K562 (cell line): ENCODE measurements at places on chromosomes 1 and 21.

DNA sequence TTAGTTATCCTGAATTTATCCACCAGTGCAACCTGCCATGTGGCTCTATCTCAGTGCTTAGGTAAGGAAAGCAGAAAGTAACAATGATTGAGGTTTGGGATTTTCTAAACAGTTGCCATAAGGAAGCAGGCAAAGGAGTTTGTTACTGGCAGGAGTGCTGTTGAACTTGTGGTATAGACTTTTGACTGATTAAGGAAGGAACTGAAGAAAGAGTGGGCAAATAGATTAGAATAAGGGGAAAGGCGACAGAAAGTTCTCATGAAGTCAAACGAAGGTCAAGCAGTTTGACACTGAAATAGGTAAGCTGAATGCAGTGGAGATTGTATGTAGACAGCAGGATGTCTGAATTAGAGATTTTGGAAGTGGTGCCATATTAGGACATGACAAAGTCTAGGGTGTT lies 24.2 kb upstream of the CR2 start:
- no peak for DNase-seq

- DNase-seq = no peak
Measured at GRCh38 chr1:27885621-27886352, 13.4 kb downstream of the THEMIS2 start.

- no peak for DNase-seq
Measured at GRCh38 chr1:30914931-30915330, 6.4 kb upstream of the SDC3 start.

DNA sequence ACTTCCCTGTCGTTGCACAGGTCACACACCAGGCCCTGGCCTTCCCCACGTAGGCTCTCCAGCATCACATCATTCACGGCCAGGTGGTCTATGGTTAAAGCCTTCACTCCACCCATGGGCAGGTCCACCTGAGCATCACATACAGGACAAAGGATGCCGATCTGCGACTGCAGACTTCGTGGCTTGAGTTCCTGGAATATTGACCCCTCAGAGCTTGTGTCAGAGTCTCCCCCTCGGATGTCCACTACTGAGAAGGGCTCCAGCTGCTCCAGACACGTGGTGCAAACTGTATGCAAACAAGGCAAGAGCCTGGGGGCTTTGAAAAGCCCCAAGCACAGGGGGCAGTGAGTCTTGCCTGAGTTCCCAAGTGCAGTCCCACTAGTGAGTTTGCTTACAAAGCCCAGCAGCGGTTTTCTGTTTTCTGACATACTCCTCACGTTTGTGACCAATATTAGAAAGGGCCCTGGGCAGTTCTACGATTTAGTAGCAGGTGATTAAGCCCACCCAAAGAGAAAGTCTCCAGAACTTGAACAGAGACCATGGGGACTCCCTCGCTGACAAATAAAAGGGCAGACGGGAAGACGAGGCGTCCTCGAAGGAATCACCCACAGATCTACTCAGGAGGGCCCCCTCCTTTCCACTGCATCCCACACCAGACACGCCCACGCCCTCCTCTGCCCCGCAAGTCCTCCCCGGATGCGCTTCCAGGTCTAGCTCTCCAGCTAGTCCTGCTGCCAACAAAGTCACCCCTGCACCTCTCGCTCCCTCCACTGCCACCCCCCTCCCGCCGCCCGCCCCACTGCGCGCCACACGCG lies 568 bp downstream of the TRIM45 start:
- DNase-seq = peak; percentile 83

GRCh38 chr1:3659093-3659492 lies 6.8 kb downstream of the TP73 start:
- DNase-seq = no peak

DNA sequence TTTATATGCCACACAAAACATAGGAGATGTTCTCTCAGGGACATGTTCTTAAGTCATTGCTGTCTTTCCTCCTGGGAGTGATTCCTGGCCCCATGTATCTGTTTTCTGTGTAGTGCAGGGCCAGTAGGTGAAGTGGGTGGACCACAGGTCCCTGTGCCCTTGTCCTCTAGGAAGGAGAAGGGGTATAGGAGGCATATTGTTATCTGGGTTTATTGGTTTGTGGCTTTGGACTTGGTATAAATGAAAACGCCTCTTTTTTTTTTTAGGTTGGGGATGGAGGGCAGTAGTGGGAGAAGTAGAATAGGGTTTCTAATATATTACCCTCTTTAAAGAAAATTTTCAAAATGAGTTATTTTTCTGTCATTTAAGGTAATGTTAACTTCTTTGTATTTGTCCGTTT lies 29.4 kb downstream of the DYRK1A start:
- no peak for DNase-seq

- DNase-seq = no peak
Measured at GRCh38 chr21:26098772-26099397, 71.7 kb downstream of the APP start.

GRCh38 chr1:171219346-171220080 lies 28.8 kb upstream of the FMO1 start:
- DNase-seq = no peak

GRCh38 chr1:216119600-216119999 lies 303.6 kb downstream of the USH2A start:
- no peak for DNase-seq

- DNase-seq = no peak
Measured at GRCh38 chr1:113394043-113394862, 3.9 kb downstream of the MAGI3 start.

DNA sequence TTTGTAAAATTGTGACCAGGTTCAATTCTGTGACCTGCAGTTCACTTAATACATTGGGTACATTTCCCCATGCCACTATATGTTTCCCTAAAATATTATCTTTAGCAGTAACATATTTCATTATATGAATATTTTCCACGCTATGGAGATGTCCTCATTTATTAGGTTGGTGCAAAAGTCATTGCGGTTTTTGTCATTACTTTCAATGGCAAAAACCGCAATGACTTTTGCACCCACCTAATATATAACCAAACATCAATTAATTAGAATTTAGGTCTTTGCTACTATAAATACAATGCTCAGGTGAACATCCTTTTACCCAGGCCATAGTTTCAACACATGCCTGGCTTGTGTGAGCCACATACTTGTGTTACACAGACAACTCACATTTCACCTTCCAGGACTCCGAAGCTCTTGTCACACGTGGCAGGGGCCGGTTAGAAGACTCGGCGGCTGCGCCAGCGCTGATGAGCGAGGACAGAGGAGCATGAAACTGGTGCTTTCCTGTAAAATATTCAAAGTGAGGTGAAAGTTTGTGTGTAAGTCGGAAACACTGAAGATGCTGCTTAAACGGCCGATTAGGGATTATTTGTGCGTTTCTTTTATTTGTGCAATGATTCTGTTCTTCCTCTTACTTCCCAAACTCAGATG lies 215.5 kb downstream of the KIF26B start:
- DNase-seq = no peak

- no peak for DNase-seq
Measured at GRCh38 chr1:64167176-64167575, 36.2 kb upstream of the UBE2U start.

DNA sequence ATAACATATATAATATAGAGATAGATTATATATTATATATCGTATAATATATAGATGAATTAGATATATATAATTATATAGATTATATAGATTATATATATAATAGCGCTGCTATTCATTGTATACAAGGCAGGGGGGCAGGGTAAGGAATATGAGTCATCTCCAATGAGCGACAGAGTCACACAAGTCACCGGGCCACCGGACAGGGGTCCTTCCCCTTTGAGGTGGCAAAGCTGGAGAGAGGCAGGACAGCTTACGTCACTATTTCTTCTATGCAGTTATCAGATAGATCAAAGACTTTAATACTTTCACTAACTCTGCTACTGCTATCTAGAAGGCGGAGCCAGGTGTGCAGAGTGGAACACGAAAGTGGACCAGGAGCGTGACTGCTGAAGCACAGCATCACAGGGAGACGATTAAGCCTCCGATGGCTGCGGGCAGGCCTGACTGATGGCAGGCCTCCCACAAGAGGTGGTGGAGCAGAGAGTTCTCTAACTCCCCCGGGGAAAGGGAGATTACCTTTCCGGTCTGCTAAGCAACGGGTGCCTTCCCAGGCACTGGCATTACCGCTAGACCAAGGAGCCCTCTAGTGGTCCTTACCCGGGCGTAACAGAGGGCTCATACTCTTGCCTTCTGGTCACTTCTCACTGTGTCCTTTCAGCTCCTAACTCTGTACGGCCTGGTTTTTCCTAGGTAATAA lies 2154.7 kb downstream of the MRPL39 start:
- no peak for DNase-seq

DNA sequence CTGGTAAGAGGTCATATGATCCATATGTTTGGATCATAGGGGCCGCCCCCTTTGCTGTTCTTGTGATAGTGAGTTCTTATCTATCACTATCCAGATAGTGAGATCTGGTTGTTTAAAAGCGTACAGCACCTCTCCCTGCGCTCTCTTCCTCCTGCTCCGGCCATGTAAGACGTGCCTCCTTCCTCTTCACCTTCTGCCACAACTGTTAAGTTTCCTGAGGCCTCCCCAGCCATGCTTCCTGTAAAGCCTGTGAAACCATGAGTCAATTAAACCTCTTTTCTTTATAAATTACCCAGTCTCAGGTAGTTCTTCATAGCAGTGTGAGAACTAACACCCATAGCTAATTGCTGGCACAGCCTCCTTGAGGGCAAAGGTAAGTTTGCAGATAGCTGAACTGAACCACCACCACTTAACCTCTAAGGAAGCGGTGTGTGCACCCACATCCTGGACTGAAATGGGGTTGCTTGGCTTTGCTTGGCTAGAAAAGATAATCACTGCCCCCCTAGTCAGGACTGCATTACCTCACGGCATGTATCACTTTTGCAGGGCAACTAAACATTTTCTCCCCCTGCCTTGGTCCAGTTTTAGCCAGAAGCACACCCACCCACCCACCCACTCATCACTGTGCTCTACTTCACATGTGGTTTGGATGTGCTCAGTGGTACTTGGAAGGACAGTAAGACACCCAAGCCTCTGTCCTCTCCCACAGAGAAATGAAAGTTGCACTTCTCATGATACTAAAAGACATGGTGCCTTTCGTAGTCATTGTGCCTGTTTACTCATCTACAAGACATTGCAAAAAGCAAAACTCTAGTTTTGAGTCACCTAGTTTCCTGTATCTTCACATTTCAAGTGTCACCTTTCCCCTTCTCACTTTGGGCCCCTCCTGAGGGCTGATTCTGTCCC lies 23.1 kb upstream of the PTAFR start:
- no peak for DNase-seq

GRCh38 chr1:81800695-81801650 lies at the start of gene ADGRL2:
Gene ADGRL2 (plus strand): TSS chr1:81800934. CDS start chr1:81836985, 36,051 bp downstream.
- DNase-seq = no peak

GRCh38 chr1:184219414-184219813 lies 167.4 kb upstream of the C1orf21 start:
- DNase-seq = no peak

DNA sequence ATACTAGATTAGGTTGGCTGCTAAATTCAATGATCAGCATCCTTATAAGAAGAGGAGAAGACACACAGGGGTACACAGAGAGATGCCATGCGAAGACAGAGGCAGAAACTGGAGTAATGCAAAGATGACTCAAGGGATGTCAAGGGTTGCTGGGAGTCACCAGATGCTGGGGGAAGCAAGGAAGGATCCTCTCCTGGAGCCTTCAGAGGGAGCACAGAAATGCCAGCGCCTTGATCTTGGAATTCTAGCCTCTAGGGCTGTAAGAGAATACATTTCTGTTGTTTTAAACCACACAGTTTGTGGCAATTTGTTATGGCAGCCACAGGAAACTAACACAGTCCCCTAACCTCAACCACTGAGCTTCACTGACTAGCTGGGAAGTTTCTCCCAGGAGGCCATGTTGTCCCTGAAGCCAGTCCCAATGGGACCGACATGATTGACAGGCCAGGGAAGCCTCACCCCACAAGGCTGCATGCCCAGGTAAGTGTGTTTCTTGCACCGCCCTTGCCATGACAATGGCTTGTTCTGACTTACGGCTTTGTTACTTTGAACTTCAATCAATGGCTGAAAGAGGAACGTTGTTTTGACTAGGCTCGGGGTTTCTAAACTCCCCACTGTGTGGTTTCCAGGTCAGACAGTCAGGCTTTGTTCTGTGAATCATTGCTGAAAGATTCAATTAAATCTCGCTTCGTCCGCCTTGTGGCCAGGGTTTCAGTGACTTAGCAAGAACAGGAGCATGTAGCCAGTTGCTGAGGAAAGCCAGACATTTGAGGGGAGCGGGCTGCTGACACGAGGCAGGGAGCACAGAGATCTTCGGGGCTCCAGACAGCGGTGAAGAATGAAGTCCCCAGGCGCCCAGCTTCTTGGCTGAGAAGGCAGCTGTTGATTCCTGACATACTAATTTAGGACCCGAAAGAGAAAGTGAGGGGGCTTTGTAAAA lies 62.3 kb downstream of the RUNX1 start:
- DNase-seq = no peak

DNA sequence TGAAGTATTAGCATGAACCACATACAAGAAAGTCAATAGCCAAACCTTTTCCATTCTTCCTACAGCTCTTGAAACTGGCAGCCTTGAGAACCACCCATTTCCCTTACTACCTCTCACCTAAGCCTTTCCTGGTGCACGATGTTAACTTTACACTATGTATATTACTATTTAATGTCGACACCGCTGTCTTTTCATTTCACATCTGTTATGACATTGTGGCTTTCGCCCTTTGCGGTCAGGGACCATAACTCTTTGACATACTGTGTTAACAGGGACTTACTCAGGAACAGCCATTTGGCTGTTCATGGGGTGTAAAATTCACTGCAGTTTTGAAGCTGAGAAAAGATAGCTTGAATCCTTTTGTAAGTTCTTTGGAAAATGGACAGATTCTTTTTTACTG lies 21.1 kb upstream of the GPR88 start:
- DNase-seq = no peak

- no peak for DNase-seq
Measured at GRCh38 chr21:33205476-33205875, 24.3 kb upstream of the IFNAR2 start.

GRCh38 chr1:166511761-166512160 lies 327.5 kb upstream of the POGK start:
- no peak for DNase-seq
